RPMI8226 (cell line): ENCODE measurements at places on chromosomes 7 and 10.

- no peak for DNase-seq
Measured at GRCh38 chr10:822661-823367, 108.7 kb downstream of the LARP4B start.

- no peak for DNase-seq
Measured at GRCh38 chr10:114559636-114560035, 98.4 kb downstream of the ABLIM1 start.

- no peak for DNase-seq
Measured at GRCh38 chr10:106267591-106267990, 896.9 kb downstream of the SORCS1 start.

GRCh38 chr7:57205000-57205399, 72.8 kb upstream of the ZNF479 start:
- no peak for DNase-seq

DNA sequence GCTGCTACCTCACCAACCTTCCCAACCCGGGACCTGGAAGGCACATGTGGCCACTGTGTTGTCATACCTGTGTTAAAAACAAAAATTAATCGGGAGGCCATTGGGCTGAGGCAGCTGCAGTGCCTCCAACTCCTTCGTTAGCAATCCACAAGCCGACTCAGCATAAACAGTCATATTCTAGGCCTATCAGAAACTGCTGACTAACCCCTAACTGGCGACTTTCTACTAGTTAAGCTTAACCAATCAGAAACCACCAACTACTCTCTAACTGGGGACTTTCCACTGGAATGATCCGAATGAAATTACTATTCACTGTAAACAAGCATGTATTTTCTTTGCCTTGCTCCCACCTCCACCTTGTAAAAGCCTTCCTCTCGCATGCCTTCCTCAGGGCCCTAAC, 14.1 kb upstream of the TMEM72 start:
- DNase-seq, result peak; percentile 84

DNA sequence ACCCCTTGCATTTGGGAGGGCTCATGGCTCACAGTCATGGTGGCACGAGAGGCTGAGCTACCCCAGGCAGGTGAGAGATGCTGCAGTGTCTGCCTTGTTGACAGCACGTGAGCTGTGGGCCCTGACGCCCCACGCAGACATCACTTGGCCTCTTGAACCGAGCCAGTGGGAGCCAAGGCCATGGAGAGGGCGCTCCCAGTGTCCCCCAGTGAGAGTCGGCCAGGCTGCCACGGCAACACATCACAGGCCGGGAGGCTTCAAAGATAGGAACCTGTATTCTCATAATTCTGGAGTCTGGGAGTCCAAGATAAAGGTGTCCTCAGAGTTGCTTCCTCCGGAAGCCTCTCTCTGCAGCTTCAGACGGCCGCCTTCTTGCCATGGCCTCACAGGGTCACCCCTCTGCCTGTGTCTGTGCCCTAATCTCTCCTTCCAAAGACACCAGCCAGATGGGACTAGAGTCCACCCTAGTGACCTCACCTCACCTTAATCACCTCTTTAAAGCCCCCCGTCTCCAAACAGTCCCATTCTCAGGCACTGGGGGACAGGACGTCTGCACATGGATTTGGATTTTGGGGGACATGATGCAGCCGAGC, 119.6 kb downstream of the KLF6 start:
- DNase-seq, result no peak

GRCh38 chr10:122632576-122632975, 67.1 kb downstream of the C10orf120 start:
- DNase-seq, result no peak

GRCh38 chr10:29860166-29860565, 199.2 kb downstream of the JCAD start:
- no peak for DNase-seq

DNA sequence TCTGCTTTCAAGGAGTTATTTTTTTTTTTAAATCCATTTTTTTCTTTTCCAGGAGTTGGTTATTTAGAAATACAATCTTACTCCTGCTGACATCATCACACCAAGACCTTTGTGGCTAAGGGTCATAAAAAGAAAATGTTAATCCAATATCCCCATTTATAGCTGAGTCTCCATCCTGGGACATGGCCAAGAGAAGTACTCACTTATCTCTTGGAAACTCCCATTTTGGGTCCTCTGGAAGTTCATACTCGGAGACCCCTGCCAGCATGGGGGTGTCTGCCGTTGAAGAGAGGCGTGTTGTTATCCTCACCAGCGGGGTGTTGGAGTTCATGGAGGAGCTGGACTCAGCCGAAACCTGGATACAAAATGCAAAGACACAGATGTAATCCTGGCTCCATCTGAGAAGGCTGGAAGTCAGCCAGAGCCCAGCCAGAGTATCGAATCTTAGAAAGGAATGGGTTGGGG, 94.6 kb downstream of the FGFR2 start:
- DNase-seq, result no peak

- DNase-seq, result no peak
Measured at GRCh38 chr10:102431452-102432124, 786 bp downstream of the CUEDC2 start.

DNA sequence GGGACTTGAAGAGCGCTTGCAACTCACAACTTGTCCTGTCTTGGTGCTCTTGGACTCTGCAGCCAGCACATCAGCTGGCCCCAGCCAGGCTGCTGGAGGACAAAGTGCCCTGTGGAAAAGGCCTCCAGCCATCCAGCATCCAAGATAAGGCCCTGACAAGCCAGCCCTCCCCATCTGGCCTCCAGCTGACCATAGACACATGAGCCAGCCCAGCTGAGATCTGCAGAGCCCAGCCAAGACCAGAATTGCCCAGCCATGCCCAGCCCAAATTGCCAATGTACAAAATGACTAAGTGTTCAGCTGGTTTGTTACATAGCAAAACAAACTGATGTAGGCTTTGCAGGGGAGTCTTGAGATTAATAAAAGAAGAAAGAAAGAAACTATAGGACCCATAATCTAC, 36.0 kb upstream of the FRMD4A start:
- DNase-seq, result no peak

DNA sequence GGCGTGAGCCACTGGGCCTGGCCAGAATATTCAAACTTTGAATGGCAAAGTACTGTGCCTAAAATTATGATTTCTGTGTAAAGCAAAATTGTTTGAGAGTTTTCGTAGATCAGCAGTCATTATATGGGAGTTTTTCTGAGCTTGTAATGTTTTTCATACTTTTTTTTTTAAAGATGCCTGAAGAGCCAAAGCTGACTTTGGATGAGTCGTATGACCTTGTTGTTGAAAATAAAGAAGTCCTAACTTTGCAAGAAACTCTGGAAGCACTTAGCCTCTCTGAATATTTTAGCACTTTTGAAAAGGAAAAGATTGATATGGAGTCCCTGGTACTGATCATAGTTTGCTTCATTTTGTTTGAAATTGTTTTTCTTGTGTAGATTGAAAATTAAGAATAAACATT, 26.7 kb downstream of the SEC23IP start:
- DNase-seq, result no peak

GRCh38 chr10:131928248-131929095, 27.7 kb downstream of the PPP2R2D start:
- peak; percentile 2 for DNase-seq

DNA sequence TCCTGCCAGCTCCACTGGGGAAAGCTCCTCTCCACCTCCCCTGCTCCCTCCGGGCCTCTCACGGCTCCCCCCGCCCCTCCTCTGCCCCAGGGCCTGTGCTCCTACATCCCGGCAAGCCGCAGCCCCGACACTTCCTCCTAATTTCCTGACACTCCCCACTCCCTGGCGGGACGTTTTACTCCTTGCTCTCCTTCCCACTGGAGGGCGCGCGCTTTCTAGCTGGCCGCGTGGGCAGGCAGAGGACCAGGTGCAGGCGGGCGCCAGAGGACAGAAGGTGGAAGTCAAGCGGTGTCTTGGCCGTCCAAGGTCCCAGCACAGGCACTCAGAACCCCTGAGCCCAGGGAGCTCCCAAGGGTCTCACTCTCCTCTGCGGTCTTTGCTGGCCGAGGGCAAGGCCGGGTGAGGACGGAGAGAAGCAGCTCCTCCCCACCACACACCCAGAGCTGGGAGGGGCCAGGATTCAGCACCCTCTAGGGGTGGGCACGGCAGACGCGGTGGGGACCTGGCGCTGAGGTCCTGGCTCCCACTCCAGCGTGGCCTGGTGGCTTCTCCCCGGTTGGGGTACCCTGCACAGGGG, 19.1 kb downstream of the ADAM8 start:
- DNase-seq, result peak; percentile 54

GRCh38 chr10:91564508-91564907, 68.4 kb downstream of the PPP1R3C start:
- DNase-seq, result peak; percentile 23

GRCh38 chr7:74398426-74398825, 55.3 kb upstream of the GTF2IRD1 start:
- DNase-seq, result peak; percentile 0

DNA sequence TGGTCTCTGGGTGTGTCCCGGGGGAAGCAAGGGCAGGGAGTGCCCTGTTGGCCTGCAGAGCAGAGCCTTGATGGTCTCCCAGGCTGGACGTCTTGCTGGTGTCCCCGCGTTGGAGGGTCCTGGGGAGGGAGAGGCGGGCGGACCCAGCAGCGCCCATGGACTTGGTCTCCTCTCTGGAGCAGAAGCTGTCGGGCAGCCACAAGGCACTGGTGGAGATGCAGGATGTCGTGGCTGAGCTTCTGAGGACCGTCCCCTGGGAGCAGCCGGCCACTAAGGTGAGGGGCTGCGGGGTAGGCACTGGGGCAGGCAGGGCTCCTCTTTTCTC, 20.9 kb downstream of the TTYH3 start:
- no peak for DNase-seq

DNA sequence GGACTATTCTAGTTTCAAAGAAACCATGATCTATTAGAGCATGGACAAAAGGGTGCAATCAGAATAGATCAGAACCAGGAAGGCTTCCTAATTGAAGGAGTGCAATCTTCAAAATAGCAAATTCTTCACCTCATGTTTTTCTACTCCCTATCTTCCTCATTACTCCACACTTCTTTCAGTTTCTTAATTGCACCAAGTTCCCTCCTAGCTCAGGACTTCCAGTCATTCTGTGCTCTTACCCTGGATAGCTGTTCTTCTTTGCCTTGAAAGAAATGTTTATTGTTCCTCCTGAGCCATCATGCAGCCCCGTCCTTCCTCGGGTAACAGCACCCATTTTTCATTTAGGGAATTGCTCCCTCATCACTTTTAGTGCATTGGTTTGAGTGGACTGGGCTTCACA, 23.1 kb downstream of the TRPV5 start:
- DNase-seq, result no peak

- peak; percentile 39 for DNase-seq
Measured at GRCh38 chr7:143299840-143300239, 11.7 kb downstream of the CASP2 start.

GRCh38 chr7:112031689-112032088, 174.5 kb downstream of the DOCK4 start:
- no peak for DNase-seq

DNA sequence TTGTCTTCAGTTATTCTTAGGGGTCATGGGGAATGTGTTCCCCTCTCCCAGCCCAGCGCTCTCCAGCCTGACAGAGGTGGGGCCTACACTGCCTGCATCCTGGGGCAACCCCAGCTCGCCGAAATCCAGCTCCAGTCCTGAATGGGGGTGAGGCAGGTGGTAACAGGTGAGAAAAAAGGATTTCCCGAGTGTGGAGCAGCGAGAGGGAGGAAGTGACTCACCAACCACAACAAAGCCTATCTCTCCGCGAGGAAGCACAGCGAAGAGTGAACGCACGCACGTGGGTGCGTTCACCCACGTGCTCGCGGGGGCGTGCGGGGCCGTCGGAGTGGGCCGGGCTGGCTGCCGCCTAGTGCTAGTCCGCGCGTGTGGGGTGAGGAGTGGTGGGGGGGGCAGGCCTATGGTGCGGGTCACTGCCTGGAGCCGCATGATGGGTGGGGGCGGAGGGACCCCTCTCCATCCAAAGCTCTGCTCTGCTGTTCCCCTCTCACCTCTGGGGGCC, 855 bp upstream of the PALD1 start:
- DNase-seq, result peak; percentile 78

GRCh38 chr10:95264227-95265051, 26.4 kb downstream of the PDLIM1 start:
- no peak for DNase-seq

DNA sequence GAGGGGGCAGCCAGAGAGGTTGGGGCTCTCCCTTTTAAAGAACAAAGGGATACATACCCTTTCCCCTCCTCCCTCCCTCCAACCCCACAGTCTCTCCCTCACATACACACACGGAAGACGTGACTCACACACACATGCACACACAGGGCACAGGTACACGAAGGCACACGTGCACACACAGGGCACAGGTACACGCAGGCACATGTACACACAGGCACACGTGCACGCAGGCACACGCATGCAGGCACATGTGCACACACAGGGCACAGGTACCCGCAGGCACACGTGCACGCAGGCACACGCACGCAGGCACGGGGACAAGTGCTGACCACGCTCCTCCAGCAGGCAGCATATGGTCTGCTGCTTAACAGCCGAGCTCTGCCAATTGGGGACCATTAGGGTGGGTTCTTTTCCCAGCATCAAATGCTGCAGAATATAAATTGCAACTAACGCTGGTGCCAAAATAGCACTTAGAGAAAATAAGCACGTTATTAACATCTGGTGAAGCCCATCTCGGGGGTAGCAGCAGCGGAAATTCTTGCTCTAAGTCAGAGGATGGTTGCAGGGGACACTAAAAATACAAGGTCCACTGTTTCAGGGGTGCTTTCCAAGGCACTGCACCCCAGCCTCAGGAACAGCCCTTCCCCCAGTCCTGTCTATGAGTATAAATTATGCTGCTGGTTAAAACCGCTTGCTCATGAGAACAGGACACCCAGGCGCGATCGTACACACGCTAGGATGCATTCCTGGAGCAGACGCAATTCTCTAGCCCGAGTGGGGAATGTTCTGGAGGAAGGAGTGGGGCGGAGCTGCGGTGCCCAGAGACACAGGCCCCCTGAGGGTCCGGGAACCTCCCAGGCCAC, 55.2 kb upstream of the TNRC18 start:
- no peak for DNase-seq

GRCh38 chr10:13705526-13706174, 118.9 kb downstream of the PRPF18 start:
- DNase-seq, result no peak

DNA sequence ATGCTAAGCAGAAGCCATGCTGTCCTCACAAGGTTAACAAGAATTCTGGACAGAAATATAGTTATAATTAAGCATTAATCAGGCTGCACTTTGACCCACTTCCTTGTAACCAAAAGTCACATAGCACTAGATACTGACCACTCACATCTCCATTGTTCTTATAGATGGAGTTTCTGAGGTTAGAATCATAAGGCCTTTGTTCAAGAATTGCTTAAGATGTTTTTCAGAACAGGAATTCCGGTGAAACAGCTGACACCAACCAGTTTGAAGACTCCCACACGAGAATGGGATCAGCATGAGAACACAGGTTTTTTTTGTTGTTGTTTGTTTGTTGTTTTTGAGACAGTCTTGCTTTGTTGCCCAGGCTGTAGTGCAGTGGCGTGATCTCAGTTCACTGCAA, 488.3 kb upstream of the NRP1 start:
- DNase-seq, result no peak

GRCh38 chr7:154304231-154304630, 252.0 kb downstream of the DPP6 start:
- DNase-seq, result no peak

DNA sequence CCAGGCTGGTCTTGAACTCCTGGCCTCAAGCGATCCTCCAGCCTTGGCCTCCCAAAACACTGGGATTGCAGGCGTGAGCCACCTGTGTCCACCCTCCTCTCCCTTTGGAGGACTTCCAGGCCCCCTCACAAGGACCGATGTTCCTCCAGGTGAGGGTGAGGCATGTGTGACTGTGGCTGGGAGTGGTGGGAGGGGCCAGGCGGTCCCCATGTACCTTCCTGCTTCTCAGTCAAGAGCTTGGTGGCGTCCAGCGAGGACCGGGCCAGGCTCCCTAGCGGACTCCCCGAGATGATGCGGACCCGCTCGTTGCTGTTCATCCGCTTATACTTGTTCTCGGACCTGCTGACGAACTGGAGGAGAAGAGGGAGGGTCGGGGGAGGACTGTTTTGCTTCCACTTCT, 70.9 kb upstream of the GNA12 start:
- DNase-seq, result no peak
